Glomerular endothelial cell (primary cell): ENCODE measurements at places on chromosomes 6 and 20. TPM values are rescaled to one million over a fixed set of nuclear protein-coding genes. Genes with fewer than 3 reads are reported as not detected.

BPI gene
- total RNA-seq: not detected in 2 replicates

DNA sequence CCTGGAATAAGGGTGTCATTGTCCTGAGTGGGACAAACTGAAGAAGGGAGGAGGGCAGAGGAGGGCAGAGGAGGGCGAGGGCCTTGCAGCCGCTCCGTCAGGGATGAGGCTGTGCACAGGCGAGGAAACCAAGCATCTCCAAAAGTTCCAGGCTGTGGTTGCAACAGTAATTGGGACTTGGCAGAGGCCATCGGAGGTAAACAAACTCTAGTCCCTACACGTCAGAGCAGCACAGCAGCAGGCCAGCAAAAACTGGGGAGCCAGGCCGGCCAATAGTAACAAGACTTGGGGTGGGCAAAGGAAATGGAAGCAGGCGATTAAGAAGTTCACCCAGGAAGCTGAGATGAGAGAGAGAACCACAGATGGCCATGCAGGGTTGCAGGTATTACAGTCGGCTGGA, 142.8 kb downstream of the SMOC2 start:
- DNase-seq: no peak

GRCh38 chr6:17780061-17780460, 73.3 kb upstream of the NUP153 start:
- DNase-seq: no peak

DNA sequence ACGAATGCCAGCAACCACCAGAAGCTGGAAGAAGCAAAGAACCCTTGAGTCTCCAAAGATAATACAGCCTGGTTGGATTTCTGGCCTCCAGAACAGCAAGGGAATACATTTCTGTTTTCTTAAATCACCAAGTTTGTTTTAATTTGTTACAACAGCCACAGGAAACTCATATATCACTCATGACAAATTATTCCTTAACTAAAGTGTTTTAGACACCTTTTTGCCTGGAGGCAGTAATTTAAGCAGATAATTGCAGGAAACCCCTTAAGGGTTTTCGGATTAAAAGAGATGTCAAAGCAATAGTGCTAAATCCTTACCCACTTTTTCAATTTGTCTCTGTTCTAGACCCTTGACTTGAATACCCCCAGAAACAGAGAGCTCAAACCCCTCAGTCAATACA, 1050.0 kb downstream of the EPHA7 start:
- DNase-seq: no peak

- no peak for DNase-seq
These were observed 91.9 kb downstream of the PLCB4 start for GRCh38 chr20:9160757-9161156.

EPPIN gene
- not detected in 2 replicates for total RNA-seq

- DNase-seq: no peak
These were observed 174.7 kb downstream of the PREX1 start for GRCh38 chr20:48652961-48653705.
